Activated CD4-positive, alpha-beta T cell treated with anti-CD3 and anti-CD28 coated beads, Interleukin-2, amount 10 ng/mL, durations not matched to agents 7 days and 5 days (primary cell): ENCODE measurements at places on chromosomes 4 and X. TPM values are rescaled to one million over a fixed set of nuclear protein-coding genes. Genes with fewer than 3 reads are reported as not detected.

Gene NBDY
- total RNA-seq, result 41.1 TPM

Gene DLG3
- total RNA-seq, result 19.9 TPM

GRCh38 chr4:104649631-104650030, 154.9 kb upstream of the CXXC4 start:
- H3K27ac ChIP-seq, result no peak overlapping the region
- DNase-seq, result no peak
- no peaks in the 10 kb centered on the region for H3K4me1 ChIP-seq
- no peaks in the 10 kb centered on the region for H3K36me3 ChIP-seq

- H3K4me3 ChIP-seq, result peak overlapping the region; percentile 89
- no peaks in the 10 kb centered on the region for H3K27me3 ChIP-seq
Measured at GRCh38 chr4:70704931-70705182, 16.5 kb downstream of the UTP3 start.

GRCh38 chr4:79233820-79234219, 92.0 kb downstream of the NAA11 start:
- no peaks in the 10 kb centered on the region for H3K36me3 ChIP-seq
- H3K4me1 ChIP-seq, result no peaks in the 10 kb centered on the region
- peaks cover 2% of the 10 kb centered on the region for H3K27me3 ChIP-seq

GRCh38 chr4:122952028-122952427, 29.6 kb upstream of the NUDT6 start:
- H3K36me3 ChIP-seq, result peaks cover 48% of the 10 kb centered on the region
- no peaks in the 10 kb centered on the region for H3K4me1 ChIP-seq
- no peak overlapping the region for H3K27ac ChIP-seq

GRCh38 chrX:69028761-69029120, 136.5 kb downstream of the PJA1 start:
- H3K36me3 ChIP-seq, result no peaks in the 10 kb centered on the region
- H3K27ac ChIP-seq, result no peak overlapping the region
- DNase-seq, result no peak
- no peaks in the 10 kb centered on the region for H3K27me3 ChIP-seq
- H3K4me3 ChIP-seq, result no peak overlapping the region
- H3K4me1 ChIP-seq, result no peaks in the 10 kb centered on the region

DNA sequence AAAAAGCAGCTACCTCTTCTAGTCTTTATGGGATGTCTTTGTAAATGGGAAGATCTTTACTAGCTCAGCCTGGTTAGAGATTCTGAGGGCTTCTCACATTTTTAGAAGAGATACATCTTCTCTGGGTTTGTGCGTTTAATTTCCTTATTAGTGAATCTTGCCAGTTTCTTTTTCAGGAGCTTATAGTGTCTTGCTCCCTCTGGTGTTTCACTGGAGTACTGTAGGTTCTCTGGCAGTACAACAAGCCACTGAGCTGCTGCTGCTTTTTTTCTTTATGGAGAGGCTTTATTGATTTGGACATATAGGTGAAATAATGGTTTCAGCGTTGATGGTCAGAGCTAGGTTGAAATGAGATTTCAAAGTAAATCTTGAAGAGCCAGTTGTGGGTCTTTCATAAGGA, 82.9 kb downstream of the LAS1L start:
- no peak overlapping the region for H3K4me3 ChIP-seq
- DNase-seq, result peak; percentile 17
- H3K36me3 ChIP-seq, result no peaks in the 10 kb centered on the region
- H3K4me1 ChIP-seq, result peaks cover 4% of the 10 kb centered on the region
- no peak overlapping the region for H3K27ac ChIP-seq

Gene POU3F4
- total RNA-seq, result not detected

DNA sequence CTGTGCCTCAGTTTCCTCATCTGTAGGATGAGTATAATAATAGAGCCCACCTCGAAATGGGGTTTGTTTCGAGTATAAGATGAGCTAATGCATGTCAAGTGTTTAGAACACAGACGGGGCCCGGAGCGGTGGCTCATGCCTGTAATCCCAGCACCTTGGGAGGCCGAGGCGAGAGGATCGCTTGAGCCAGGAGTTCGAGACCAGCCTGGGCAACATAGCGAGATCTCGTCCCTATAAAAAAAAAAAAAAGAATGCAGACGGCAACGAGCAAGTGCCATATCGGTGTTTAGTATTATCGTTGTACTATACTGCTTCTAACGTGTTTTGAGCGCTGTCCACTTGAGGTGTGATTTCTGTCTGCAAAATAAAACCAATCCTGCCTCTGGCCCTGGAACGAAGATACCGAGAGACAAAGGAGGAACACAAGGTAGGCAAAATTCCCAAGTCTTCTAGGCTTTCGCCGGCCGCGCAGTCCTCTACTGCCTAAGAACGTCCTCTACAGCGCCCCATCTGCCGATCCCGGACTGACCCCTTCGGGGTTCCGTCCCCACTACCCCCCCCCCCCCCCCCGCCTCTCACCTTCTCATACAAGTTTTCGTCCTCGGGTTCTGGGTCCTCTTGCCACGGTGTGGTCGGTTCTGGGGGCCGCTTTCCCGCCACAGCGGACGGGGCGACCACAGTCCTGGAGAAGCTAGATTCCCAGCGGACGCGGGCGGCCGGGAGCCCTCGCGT, 442 bp downstream of the NDUFB11 start:
- DNase-seq, result no peak
- H3K27me3 ChIP-seq, result no peaks in the 10 kb centered on the region
- H3K36me3 ChIP-seq, result peaks cover 37% of the 10 kb centered on the region
- peak overlapping the region; percentile 99 for H3K27ac ChIP-seq
- H3K4me1 ChIP-seq, result peaks cover 28% of the 10 kb centered on the region
- peak overlapping the region; percentile 94 for H3K4me3 ChIP-seq

- H3K4me1 ChIP-seq, result peaks cover 26% of the 10 kb centered on the region
- H3K36me3 ChIP-seq, result no peaks in the 10 kb centered on the region
- H3K27ac ChIP-seq, result no peak overlapping the region
- peaks cover 65% of the 10 kb centered on the region for H3K27me3 ChIP-seq
- no peak for DNase-seq
Measured at GRCh38 chr4:107037199-107037584, 1.1 kb upstream of the DKK2 start.

- H3K4me3 ChIP-seq, result no peak overlapping the region
- DNase-seq, result no peak
- peaks cover 4% of the 10 kb centered on the region for H3K36me3 ChIP-seq
- H3K4me1 ChIP-seq, result peaks cover 7% of the 10 kb centered on the region
- no peaks in the 10 kb centered on the region for H3K27me3 ChIP-seq
- H3K27ac ChIP-seq, result no peak overlapping the region
Measured at GRCh38 chr4:165079476-165079875, 25.8 kb downstream of the TRIM75 start.

DNA sequence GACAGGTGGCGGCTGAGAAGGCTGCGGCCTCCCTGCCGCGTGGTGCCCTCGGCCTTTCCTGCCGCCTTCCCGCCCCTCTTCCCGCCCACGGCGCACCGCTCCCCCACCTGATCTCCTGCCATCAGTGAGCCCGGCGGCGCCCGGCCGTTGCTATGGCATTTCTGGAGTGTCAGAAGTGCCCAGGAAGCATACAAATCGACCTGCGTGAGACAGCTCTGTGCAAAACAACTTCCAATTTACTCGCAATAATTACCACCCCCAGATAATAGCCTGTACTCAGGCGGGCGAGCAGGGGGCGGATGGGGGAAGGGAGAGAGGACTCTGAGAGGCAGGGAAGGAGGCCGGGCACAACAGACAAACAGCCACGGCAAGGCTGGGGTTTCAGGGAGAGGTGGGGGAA, 16.6 kb upstream of the ERCC6L start:
- H3K36me3 ChIP-seq, result no peaks in the 10 kb centered on the region
- H3K4me3 ChIP-seq, result no peak overlapping the region
- peaks cover 26% of the 10 kb centered on the region for H3K27me3 ChIP-seq
- DNase-seq, result no peak
- H3K4me1 ChIP-seq, result no peaks in the 10 kb centered on the region

- H3K36me3 ChIP-seq, result no peaks in the 10 kb centered on the region
- no peaks in the 10 kb centered on the region for H3K4me1 ChIP-seq
- no peaks in the 10 kb centered on the region for H3K27me3 ChIP-seq
- no peak overlapping the region for H3K4me3 ChIP-seq
- no peak overlapping the region for H3K27ac ChIP-seq
Measured at GRCh38 chr4:70356185-70356584, 4.4 kb upstream of the SMR3A start.

Gene PLXNB3
- total RNA-seq, result 0.23 TPM

Gene CFAP99
- not detected for total RNA-seq

DNA sequence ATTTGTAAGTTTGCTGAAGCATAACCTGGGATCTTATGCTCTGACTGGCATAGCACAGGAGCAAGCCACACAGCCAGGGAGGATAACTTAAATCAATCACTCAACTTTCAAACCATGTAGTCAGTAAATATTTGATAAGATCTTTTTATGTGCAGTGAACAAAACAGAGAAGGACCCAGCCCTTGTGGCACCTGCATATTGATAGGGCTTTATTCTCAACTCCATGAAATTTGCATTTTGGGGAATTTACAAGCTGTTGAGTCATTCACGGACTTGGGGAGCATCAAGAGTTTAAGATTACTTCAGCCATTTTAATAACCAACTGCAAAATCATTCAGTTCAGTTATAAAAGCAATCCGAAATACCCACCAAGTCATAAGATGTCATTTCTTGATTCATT, 122.6 kb downstream of the COMMD8 start:
- H3K4me1 ChIP-seq, result no peaks in the 10 kb centered on the region
- H3K27me3 ChIP-seq, result peaks cover 2% of the 10 kb centered on the region
- H3K4me3 ChIP-seq, result no peak overlapping the region
- no peaks in the 10 kb centered on the region for H3K36me3 ChIP-seq
- no peak overlapping the region for H3K27ac ChIP-seq

Gene UGT2B15
- not detected for total RNA-seq

DNA sequence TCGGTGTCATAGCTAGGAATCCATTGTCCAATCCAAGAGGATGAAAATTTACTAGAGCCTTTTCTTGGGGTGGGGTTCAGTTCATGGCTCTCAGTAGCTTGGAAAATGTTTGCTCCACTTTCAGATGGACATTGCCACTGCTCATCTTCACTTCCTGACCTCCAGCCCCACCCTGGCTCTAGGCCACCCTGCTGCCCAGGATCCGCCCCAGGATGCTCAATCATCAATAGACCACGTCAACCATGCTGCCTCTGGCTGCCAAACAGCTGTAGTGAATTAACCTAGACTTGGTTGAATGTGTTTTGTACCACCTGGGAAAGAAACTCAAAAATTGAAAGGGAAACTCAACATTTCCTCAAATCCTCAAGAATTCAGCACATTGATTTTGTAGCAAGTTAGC, 37.2 kb upstream of the HSD17B10 start:
- H3K27ac ChIP-seq, result no peak overlapping the region
- no peak overlapping the region for H3K4me3 ChIP-seq
- H3K27me3 ChIP-seq, result peaks cover 2% of the 10 kb centered on the region
- no peak for DNase-seq
- H3K36me3 ChIP-seq, result no peaks in the 10 kb centered on the region

DNA sequence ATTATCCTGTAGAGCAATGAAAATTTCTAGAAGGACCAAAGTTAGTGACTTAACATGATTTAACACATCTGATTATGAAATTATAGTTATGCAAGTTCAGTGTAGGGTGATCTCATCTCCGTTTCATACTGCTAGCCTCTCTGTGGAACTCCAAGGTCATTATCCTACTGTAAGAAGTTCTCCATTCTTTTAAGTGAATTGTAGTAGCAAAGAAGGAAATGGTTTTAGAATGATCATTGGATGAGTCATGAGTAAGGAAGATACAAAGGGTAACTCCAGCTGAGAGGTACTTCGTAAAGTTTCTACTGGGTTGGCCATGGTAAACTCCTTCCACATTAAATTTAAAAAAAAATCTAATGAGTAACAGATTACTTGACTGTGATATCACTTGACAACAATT, 215.0 kb upstream of the GIMD1 start:
- no peak overlapping the region for H3K4me3 ChIP-seq
- no peak for DNase-seq
- no peaks in the 10 kb centered on the region for H3K4me1 ChIP-seq
- H3K27ac ChIP-seq, result no peak overlapping the region
- no peaks in the 10 kb centered on the region for H3K36me3 ChIP-seq
